ENCODE measurements at places on chromosomes 3 and 15. TPM values are rescaled to one million over a fixed set of nuclear protein-coding genes. Genes with fewer than 3 reads are reported as not detected.

GRCh38 chr15:64166102-64166890 is 3.5 kb upstream of the PPIB start:
- peaks cover 25% of the 10 kb centered on the region for H3K4me1 ChIP-seq
- H3K4me3 ChIP-seq: no peak overlapping the region
- peaks cover 12% of the 10 kb centered on the region for H3K36me3 ChIP-seq

DNA sequence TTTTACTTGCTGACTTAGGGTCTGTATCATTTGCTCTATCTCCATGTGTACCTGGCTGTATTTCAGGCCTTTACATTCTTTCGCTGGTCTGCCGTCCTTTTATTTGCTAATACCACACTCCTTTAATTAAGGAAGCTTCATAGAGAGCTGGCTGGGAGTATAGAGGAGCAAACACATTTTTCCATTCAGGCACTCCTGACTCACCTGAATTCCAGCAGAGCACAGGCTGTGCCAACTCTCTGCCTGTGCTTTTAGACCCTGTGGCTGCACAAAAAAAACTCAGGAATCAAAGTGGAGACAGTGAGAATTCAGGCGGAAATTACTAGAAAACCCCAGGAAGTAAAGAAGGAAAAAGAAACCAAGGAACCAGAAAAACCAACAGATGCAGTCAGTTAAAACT is 29.0 kb upstream of the ATP10A start:
- H3K4me1 ChIP-seq: peaks cover 28% of the 10 kb centered on the region
- H3K27me3 ChIP-seq: no peaks in the 10 kb centered on the region
- peaks cover 2% of the 10 kb centered on the region for H3K36me3 ChIP-seq
- H3K27ac ChIP-seq: peak overlapping the region; percentile 78
- H3K4me3 ChIP-seq: no peak overlapping the region

DNA sequence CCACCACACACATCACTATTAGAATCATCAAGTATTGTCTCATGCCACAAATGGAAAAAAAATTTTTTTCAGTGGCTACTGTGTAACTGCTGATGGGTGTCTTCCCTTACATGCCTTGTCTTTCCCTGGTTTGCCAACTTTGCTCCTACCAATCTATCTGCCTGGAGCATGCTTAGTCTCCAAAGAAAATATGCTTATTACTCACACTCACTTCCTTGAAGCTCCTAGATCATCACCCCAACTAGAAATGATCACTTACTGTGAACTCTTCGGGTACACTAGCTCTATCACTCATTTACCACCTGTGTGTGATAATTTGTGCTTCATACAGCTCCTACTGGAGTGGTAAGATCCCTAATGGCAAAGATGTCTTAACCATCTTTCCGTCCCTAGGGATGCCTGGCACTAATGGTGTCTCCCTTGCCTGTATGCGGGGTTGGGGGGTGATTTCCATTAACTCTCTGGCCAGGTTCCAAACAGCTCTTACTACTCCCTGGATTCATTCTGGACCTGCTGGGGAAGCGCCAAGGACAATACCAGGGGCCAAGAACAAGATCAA is 799 bp downstream of the VPS33B start:
- H3K4me3 ChIP-seq: peak overlapping the region; percentile 95
- H3K36me3 ChIP-seq: peaks cover 4% of the 10 kb centered on the region
- no peaks in the 10 kb centered on the region for H3K27me3 ChIP-seq

DNA sequence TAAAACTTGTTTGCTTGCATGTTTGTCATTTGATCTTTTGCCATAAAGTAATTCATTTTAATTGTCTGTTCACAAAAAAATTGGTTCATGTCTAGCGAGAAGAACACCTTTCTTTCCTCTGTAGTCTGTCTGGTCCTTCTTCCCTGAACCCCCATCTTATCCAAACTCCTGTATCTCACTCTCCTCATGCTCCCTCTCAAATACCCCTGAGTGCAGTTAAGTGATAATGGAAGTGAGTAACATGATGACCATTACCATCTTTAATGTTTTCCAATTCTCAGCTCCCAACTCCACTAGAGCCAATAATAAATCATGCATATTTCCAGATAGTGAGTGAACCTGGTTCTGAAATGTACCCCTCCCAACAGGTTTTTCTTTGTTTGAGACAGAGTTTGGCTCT is 14.2 kb upstream of the KCNMB3 start:
- no peaks in the 10 kb centered on the region for H3K27me3 ChIP-seq
- peaks cover 12% of the 10 kb centered on the region for H3K4me1 ChIP-seq
- peaks cover 5% of the 10 kb centered on the region for H3K36me3 ChIP-seq

- peaks cover 46% of the 10 kb centered on the region for H3K4me1 ChIP-seq
- H3K4me3 ChIP-seq: peak overlapping the region; percentile 95
- DNase-seq: no peak
- H3K36me3 ChIP-seq: peaks cover 8% of the 10 kb centered on the region
- H3K27me3 ChIP-seq: no peaks in the 10 kb centered on the region
Measured at GRCh38 chr3:129441215-129441614, 1.2 kb downstream of the IFT122 start.

DNA sequence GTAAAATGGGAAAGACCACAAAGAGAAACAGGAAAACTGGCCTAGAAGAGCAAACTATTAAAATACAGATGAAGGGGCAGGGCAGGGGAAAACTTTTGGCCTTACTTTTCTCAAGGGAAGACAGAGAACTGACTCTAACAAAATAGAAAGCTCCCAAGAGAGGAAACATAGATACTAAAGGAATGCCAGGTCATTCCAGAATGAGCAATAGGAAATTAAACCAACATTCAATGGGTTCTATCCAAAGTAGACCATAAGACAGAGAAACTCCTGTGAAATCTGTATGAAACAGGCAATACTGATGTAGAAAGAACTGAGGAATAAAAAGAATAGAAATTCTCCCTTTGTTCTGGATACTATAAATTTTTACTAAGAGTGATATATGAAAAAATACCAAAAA is 491.8 kb downstream of the MECOM start:
- no peaks in the 10 kb centered on the region for H3K27me3 ChIP-seq
- H3K4me1 ChIP-seq: peaks cover 28% of the 10 kb centered on the region
- peak overlapping the region; percentile 33 for H3K27ac ChIP-seq
- DNase-seq: no peak
- no peaks in the 10 kb centered on the region for H3K36me3 ChIP-seq

GRCh38 chr3:128322030-128323022 is 144.4 kb downstream of the DNAJB8 start:
- DNase-seq: no peak
- no peak overlapping the region for H3K27ac ChIP-seq
- no peaks in the 10 kb centered on the region for H3K27me3 ChIP-seq
- peaks cover under 1% of the 10 kb centered on the region for H3K4me1 ChIP-seq

- peaks cover 9% of the 10 kb centered on the region for H3K27me3 ChIP-seq
- peak; percentile 82 for DNase-seq
- H3K4me1 ChIP-seq: no peaks in the 10 kb centered on the region
- H3K36me3 ChIP-seq: no peaks in the 10 kb centered on the region
Measured at GRCh38 chr3:126554560-126555525, 3.9 kb downstream of the C3orf22 start.

DNA sequence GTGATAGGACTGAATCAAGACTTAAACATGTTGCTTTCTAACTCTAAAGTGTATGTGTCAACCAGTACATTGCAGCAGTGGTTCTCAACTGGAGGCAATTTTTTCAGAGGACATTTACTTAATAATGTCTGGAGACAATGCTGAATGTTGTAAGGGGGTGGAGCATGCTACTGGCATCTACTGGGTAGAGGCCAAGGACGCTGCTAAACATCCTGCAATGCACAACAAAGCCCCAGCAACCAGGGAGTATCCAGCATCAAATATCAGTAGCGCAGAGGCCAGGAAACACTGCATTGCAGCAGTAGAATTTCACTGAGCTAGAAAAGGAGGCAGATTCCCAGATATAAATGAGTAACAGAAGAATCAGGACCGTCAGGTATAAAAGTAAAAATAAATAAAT is 79.8 kb upstream of the GRM7 start:
- DNase-seq: no peak
- H3K27ac ChIP-seq: no peak overlapping the region
- no peaks in the 10 kb centered on the region for H3K36me3 ChIP-seq
- H3K27me3 ChIP-seq: no peaks in the 10 kb centered on the region

BCHE gene
- 1.6 TPM for total RNA-seq

Measured in chondrocyte (in vitro differentiated cells).